Renal pelvis (tissue), 12 donors: ENCODE measurements at places on chromosomes 6 and 20.

- DNase-seq = no peak
Measured at GRCh38 chr6:19399406-19399805, 437.8 kb upstream of the ID4 start.

DNA sequence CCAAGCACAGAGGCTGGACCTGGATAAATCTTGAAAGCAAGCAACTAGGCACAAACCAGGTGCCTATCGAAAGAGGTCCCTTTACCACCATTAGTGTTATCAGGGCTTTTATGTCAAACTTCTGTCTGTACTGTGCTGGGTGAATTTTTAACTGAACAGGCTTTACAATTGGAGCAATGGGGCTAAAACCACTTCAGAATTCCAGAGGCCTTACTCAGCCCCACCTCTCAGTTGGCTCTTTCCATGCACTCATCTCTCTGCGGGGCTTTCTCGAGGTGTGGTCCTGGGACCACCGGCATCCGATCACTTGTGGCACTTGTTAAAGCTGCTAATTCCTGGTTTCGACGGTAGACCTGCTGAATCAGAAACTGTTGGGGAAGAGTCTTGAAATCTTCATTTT, 232.5 kb downstream of the SOX4 start:
- no peak for DNase-seq

GRCh38 chr6:24253360-24253759, 104.5 kb downstream of the DCDC2 start:
- DNase-seq = no peak

GRCh38 chr6:24901698-24902328, 33.9 kb downstream of the RIPOR2 start:
- no peak for DNase-seq

- DNase-seq = no peak
Measured at GRCh38 chr20:1479831-1480595, 11.2 kb downstream of the SIRPB2 start.

DNA sequence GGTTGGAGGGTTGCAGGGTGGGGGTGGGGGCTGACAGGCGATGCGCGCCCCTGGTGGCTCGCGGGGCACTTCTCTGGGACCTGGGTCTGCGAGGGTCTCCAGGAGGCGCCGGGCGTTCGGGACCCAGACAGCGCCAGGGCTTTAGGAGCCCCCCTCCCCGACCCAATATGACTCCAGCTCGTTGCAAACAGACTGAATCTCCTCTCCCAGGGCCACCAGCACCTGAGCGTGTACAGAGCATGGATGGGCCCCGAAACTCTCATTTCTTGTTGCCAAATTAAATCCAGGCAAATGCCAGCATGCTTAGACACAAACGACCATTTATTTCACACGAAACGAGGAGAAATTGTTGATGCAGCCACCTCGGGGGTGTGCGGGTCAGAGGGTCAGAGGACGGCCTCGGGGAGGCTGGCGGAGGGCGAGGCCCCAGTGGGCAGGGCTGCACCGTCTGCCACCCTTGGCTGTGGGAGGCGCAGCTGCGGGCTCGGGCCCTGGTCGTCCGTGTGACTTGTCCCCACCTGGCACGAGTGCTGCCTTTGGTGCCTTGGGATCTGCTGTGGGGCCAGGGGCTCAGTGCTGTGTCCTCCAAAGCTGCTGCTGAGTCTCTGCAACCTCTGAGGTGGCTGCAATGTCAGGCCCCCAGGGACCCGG, 20.9 kb upstream of the GATA5 start:
- DNase-seq = no peak

DNA sequence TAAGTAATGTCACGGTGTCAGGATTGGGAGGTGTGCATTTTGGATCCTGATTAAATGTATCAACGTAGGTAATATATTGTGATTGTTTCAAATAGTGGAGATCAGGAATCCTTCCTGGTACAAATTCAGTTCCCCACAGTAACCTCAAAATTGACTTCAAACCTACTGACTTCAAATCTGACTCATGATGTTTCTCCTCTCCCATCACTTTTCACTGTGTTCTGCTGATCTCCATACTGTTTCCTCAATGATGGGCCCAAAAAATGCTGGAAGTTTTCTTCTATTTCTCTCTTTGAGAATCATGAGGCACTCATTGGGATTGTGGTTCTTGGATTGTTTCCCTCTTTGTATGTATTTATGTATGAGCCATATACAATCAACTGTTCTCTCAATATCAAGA, 35.9 kb downstream of the LAMA2 start:
- DNase-seq = no peak

GRCh38 chr20:2708665-2709064, 16.1 kb downstream of the EBF4 start:
- no peak for DNase-seq

- DNase-seq = no peak
Measured at GRCh38 chr6:87040729-87041128, 54.2 kb downstream of the CGA start.

GRCh38 chr6:127460465-127460864, 1.3 kb upstream of the KIAA0408 start:
- DNase-seq = no peak

GRCh38 chr6:170192905-170193304, 98.0 kb downstream of the DLL1 start:
- DNase-seq = no peak

GRCh38 chr20:57364451-57364850, 13.4 kb downstream of the RAE1 start:
- DNase-seq = no peak

DNA sequence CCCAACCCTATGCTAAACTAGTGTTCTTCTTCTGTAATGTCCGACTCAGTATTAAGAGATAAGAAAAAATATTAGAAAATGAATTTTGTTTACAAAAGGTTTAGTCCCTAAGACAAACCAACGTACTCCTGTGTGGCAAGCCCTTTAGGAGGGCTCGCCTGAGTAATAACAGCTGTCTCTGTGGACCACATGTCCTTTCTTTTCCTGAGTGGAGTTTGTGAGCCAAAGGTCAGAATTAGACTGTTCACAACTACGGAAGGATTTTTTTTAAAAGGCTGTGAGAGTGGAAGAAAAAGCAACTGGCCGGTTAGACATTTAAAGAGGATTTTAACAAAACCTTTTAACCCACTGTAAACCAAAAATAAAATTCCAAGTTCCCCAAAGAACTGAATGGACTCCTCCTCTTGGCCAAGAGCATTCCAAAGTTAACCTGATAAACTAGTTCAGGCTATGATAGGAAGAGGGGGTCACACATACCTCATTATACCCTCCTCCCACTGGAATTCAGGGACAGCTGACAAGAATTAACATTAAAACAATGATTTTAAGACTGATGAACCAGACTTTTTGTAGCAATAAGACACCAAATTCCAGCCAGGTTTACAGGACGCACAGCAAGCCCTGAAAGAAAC, 43.5 kb downstream of the FAM184A start:
- peak; percentile 8 for DNase-seq

GRCh38 chr20:11652128-11652527, 265.6 kb upstream of the BTBD3 start:
- peak; percentile 7 for DNase-seq

DNA sequence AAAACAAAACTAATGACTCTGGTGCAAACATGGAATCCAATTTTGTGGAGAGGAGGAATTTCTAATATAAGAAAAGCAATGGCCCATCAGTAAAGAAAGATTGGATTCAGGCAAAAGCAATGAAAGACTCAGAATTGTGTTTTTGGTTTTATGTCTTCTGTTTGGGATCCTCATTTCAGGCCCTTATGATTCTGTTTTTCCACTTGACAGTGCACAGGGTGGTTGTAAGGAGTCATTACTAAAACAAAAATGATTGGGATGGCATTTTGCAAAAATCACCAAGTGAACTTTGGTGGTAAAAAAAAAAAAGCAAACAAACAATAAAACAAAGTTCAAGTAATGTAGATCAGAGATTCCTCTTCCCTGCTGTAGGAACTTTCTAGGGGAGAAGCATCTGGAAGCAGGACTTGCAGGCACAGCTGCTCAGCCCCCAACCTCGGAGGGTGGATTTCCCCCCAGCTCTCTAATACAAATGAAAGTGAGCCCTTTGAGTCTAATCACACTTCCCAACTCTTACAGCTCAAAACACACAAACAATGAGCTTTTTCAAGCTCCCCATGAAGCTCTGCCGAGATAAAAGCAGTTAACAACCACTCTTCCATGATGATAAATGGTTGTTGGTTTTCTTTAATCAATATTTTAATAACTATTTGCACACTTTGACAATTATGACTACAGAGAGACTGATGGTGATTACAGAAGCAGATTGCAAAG, 177.7 kb downstream of the ZDHHC14 start:
- DNase-seq = no peak

- DNase-seq = no peak
Measured at GRCh38 chr6:148516217-148516616, 173.6 kb downstream of the SASH1 start.

DNA sequence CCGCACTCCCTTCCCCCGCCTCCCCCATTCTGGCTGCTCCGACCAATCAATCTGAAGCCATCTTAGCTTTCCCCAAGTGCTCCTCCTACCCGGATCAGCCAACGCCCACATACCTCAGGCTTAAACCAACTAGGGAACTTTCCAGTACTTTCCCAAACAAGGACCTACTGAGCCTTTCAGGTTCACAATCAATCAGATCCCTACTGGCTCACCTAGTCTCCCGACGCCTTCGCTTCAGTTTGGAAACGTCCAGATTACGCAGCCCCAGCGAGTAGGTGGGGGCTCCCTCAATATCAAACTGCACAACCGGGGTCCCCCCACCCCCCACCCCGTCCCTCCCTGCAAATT, 432 bp downstream of the HSPA1L start:
- DNase-seq = peak; percentile 97

- no peak for DNase-seq
Measured at GRCh38 chr6:53059648-53060589, 5.3 kb upstream of the FBXO9 start.

DNA sequence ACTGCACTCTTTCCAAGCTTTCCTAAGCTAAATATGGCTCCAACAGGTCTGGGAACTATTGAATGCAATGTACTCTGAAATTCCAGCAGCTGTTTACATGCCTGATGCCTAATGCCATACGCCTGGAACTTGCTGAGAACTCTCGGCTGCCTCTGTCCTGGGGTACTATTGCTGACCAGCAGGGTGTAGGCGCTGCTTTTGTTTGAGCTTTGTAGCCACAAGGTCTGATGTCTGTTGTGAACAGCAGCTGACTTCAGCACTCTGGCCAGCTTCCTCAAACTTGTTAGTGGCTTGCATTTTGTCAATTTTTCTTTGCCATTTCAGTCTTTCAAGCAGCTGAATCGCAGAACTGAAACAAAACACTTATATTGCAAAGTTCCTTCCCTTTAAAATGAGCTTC, 26.7 kb downstream of the SAYSD1 start:
- DNase-seq = peak; percentile 77
